ENCODE measurements at places on chromosomes 1 and 21.

DNA sequence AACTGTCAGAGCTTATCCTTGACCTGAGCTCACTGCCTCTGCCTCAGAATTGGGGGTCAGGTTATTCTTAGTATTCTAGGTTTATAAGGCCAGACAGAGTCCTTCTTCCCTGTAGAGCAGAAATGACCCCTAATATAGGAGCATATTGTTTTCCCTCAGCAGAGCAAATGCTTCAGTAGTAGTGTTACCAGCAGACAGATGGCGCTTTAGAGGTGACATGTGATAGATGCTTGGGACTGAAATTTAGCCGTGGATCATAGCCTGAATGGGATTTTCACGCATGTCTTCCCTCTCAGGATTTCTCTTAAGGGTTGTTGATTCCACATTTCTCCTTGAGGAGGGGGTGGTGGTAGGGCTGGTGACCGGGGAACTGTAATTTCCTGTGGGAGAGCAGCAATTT is 24.5 kb downstream of the ADARB1 start:
- DNase-seq: no peak
- no peak overlapping the region for H3K4me3 ChIP-seq
- H3K27ac ChIP-seq: no peak overlapping the region
- no peaks in the 10 kb centered on the region for H3K36me3 ChIP-seq
- H3K4me1 ChIP-seq: no peaks in the 10 kb centered on the region

DNA sequence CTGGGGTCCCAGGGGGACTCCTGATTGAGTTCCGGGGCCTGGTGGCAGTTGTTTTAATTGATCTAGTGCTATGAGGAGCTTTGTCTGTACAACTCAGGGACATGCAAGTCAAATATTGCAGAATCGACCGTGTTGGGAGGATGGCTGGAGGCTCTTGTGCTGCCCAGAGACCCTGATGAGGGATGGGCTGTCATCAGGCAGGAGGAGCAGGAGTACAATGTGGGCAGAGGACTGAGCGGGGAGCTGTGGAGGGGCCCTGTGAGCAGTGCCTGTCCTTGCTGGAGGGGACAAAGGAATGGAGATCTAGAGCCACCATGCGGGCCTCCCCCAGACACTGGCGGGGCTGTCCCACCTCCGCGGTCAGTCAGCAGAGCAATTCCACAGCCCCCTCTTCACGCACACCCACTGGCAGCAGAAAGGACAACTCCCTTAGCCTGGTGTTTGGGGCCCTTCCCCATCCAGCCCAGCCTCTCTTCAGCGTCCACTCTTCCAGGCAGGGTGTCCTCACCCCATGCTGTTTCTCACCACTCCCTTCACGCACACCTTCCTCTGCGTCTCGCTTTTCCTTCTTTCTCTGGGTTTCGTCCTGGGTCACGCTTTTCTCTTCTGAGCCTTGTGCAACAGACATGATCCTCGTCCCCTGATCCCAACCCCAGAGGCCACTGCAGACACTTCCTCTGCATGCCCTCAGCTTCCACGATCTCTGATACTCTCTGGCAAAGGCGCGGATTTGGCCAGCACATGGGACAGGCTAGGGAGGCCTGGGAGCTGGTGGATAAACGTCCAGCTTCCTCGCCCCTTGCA is 122.6 kb downstream of the GRIK3 start:
- H3K27me3 ChIP-seq: no peaks in the 10 kb centered on the region
- no peaks in the 10 kb centered on the region for H3K36me3 ChIP-seq
- no peak for DNase-seq
- no peaks in the 10 kb centered on the region for H3K4me1 ChIP-seq

GRCh38 chr1:46172321-46172720 is 2.6 kb upstream of the TSPAN1 start:
- H3K4me3 ChIP-seq: no peak overlapping the region
- H3K27me3 ChIP-seq: no peaks in the 10 kb centered on the region
- H3K27ac ChIP-seq: no peak overlapping the region
- no peaks in the 10 kb centered on the region for H3K4me1 ChIP-seq
- no peaks in the 10 kb centered on the region for H3K36me3 ChIP-seq

DNA sequence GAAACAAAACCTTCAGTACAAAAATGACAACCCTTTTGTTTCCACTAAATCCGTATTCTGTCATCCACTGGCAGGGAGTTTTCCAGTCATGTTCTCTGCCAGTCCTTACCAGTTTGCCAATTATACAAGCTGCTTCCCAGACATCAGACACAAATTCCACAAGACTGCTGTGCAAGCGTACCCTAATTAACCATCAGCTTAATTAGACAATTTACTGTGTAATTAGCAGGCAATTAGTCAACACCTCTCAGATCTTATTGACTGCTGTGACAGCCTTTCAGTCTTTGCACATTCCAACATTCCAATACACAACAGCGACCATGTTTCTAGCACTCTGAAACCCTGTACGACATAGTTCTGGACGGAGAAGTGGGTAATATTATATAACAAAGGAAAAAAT is 420.1 kb downstream of the DPYD start:
- H3K4me3 ChIP-seq: no peak overlapping the region
- no peaks in the 10 kb centered on the region for H3K27me3 ChIP-seq
- H3K36me3 ChIP-seq: peaks cover 2% of the 10 kb centered on the region
